ENCODE measurements at places on chromosomes 6 and 20.

DNA sequence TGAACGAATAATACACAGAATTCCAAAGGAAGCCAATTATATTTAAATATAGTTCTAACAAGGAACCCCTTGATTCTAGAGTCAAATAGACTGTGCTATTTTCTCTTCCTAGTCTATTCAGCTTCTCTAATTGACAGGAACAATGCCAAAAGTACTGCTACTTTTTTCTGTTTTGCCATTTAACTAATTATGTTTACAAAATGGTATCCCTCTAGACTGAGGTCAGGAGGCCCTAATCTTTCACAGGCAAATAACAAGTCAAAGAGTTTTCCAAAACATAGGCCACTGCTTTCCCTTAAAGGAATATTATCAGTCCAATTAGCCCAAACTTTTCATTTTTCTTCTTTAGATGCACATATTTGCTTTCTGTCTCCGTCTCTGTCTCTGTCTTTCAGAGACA lies 539.3 kb downstream of the RFPL4B start:
- DNase-seq = no peak

- no peak for DNase-seq
These were observed 22.2 kb upstream of the PNPLA1 start for GRCh38 chr6:36247693-36248092.

- DNase-seq = peak; percentile 9
These were observed 100.3 kb downstream of the GMPR start for GRCh38 chr6:16338577-16339264.

- DNase-seq = no peak
These were observed 55.4 kb downstream of the GFOD1 start for GRCh38 chr6:13431861-13432465.

- DNase-seq = no peak
These were observed 43.0 kb downstream of the JARID2 start for GRCh38 chr6:15288856-15289255.

DNA sequence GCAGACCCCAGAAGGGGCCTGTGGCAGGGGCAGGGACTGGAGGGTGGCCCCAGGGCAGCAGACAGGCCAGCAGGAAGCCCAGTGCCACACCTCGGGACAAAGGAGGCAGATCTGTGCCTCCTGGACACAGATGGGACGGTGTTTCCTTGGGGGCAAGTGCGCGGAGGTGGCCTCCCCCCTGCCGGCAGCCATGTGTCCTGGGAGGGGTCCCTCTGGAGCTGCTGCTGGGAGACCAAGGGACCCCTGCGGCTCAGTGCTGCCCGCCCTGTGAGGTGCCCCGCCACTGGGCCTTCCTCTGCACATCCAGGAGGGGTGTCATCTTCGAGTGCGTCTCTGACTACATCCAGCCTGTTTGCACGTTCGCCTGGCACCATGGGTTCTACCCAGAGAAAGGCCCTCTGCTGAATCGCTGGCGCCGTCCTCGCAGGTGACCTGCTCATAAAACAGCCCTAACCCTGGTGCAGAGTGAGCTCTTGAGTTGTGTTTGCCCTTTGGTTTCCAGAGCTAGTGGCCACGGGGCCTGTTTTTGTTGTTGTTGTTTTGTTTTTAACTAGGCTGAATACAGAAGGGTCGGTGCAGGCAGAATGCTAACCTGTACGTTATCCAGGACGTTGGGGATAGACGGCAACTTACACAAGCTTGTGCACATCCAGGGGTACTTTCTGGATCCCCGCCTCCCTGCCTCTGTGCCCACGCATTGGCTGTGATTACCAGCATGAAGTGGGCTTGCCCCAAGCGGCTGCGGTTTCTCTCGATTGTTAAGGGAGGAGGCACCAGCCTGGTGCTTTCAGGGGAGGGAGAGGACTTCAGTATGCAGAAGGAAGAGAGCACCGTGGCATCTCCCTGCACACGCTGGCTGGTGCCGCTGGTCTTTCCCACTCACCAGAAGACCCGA lies 1.3 kb upstream of the KCNQ2 start:
- no peak for DNase-seq

GRCh38 chr20:59342023-59342957 lies 41.9 kb downstream of the EDN3 start:
- no peak for DNase-seq

GRCh38 chr6:13407709-13408695 lies 79.4 kb downstream of the GFOD1 start:
- DNase-seq = no peak

DNA sequence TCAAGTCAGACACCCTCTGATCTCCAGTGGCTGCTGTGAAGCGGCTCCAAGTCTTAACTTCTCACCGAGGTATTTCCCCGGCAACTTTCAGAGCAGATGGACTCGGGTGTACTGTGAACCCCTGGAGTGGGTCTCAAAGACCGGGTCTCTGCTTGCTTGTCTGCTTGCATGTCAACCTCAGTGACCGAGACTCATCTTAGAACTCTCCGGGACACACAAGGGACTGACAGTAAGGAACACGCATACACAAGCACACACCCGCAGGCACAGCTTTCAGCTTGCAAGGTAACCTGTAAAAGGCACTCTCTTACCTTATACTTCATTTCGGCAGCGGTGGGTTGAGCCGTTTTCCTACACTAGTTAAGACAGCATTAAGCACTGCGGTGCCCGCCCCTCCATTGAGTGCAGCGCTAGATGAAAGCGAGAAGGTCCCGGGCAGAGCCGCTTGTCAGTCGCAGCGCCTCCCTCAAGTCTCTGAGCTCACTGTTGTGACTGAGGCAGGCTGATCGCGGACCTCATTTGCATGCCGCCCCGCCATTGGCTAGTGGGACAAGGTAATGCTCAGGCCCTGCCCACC lies at the start of gene NEDD9:
Gene NEDD9 (minus strand): TSS at position 476 of the 577 bp plus-strand sequence. CDS start 153 bp downstream, at position 323.
- peak; percentile 77 for DNase-seq

GRCh38 chr6:10386220-10386619 lies 28.7 kb downstream of the TFAP2A start:
- DNase-seq = no peak

DNA sequence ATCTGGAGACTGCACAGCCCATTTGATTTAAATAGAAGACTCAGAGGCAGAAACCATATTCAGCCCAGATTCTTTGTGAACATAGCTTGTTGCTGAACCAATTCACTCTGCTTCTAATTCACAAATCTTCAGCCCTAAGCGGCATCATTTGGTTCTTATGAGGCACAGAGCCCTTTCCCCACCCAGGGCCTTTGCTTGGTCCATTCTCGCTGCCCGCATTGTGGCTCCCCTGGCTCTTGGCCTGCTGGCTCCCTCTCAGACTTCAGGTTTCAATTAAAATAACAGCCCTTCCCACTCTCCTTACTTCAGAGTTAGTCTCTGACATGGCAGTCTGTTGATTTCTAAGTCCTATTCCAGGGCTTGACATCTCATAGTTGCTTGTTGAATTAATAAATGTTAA lies 9.4 kb upstream of the TMEM14A start:
- no peak for DNase-seq

DNA sequence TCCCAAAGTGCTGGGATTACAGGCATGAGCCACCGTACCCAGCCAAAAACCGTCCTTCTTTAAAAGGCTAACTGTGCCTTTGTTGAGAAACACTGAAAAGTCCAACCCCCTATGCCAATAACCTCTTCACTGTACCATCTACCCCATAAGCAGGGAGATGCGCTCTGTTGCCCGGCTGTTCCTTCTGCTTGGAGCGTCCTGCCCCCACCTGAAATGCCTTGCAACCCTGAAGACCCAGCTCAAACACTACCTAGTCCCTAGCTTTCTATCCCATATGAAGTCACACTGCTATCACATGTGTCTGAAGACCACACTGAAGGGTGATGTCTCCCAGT lies 27.8 kb downstream of the UBE2V1 start:
- no peak for DNase-seq

GRCh38 chr20:2010533-2010932 lies 16.7 kb upstream of the PDYN start:
- no peak for DNase-seq

GRCh38 chr6:20402342-20403069 lies 827 bp downstream of the E2F3 start:
- peak; percentile 34 for DNase-seq

GRCh38 chr6:41769376-41769775 lies 10.3 kb downstream of the FRS3 start:
- DNase-seq = no peak

DNA sequence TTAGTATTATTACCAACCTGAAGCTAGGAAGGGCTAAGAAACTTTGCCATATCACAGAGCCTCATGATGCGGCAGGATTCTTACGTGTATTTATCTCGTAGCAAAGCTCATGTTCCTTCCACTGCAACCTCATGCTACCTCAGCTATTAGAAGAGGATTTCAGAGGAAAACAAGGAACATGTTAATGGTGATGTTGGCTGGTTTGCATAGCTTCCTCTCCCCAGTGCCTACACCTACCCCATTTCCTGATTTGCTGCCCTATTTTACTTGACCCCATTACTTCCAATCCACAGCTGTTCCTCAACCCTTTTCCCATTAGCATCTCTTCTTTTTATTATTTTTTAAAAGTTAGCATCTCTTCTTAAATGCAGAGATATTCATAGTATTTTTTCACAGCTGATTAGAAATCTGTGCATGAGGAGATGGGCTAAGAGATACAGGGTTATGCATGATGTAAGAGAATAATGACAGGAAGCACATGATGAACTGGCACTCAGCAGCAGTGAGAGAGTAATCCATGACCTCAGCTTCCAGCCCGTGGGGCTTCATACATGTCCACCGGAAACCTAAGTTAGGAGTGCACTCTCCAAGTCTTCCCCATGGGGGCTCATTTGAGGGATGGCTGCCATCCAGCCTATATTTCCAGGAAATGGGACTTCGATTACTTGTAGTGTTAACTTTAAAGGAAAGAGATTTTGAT lies 106.1 kb upstream of the ASF1A start:
- no peak for DNase-seq

- no peak for DNase-seq
These were observed 186.5 kb upstream of the TSHZ2 start for GRCh38 chr20:52785679-52786078.

DNA sequence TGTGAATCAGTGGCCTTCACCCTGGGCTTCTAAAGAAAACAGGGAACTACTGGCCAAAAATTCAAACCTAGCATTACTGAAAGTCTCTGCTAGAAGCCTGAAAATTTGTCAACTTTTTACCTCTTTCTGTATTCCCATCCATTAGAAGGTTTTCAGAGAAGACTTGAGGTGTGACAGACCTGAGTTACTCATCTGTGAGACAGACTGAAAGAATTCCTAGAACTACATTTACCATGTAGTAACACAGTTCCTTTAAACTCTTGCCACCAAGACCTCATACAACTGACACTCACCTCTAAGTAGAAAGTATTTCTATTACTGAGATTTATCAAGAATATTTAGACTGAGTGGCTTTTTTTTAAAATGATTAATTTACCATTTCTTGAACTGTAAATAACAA lies 4.5 kb downstream of the DPM1 start:
- no peak for DNase-seq

DNA sequence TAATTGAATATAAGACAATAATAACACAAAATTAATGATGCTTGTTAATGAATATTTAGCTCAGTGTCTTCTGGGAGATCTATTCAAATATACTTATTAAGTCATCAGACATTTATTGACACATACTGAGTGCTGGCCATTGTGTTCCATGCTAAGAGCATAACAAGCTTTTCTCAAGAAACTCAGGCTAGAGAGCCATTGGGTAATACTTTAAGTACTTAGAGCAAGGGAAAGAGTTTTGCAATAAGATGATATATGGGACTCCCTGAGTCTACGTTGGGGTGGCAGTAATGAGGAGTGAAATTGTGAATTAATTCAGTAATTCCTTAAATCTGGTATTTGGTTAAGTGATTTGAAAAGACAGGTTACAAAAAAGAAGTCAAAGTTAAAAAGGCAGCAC lies 11.1 kb downstream of the TMEM200A start:
- no peak for DNase-seq

- DNase-seq = no peak
These were observed 977 bp upstream of the SMAP1 start for GRCh38 chr6:70666706-70667105.

GRCh38 chr6:74588094-74588832 lies 617.6 kb downstream of the COL12A1 start:
- no peak for DNase-seq

GRCh38 chr6:126826166-126826714 lies 292.2 kb upstream of the RSPO3 start:
- no peak for DNase-seq

DNA sequence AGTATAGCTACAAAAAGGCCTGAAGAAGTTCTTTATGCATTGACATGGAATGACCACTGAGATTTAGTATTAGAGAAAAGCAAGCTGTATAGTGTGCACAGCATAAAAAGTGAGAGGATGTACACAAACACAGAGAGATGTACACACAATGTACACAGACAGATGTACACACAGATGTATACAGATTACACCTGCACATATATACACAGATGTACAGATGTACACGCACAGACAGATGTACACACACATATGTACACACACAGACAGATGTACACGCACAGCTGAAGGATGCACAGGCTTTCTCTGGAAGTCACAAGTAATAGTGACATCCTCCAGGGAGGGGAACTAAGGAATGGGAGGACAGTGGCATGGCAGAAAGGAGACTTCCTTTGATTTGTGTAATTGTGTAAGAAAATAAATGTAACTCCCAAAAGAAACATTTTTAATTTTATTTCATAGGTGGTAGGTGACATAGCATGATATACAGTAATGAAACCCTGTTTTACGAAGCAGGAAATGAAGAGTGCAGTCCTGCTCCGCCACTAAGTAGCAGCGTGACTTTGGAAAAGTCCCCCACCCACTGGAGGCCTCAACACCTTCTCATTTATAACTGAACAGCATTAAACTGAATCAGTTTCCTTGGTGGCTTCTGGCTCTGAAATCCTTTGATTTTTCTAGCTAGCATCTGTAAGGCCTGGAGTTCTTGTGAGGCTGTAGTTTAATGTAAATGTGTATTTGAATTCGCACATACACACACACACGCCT lies 14.1 kb downstream of the NFATC2 start:
- no peak for DNase-seq

GRCh38 chr20:57051096-57051495 lies 215.3 kb downstream of the BMP7 start:
- no peak for DNase-seq

DNA sequence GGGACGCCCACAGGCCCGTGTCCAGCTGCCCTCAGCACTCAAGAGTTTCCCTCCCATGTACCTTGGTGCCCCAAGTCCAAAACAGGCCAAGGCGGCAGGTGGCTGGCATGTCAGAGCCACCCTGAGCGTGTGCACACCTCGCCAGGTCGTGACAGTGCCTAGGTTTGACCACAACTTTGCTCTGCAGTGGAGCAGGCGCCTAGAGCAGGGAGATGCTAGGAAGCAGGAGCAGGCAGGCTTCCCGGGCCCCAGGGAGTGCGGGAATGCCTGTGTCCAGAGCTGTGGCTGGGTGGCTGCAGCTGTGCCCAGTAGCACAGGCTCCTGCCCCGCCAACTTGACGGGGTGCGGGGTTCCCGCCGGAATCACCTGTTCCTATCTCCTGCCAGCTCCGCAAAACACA lies 380.8 kb upstream of the IMPG1 start:
- DNase-seq = no peak
